Activated CD4-positive, alpha-beta T cell treated with anti-CD3 and anti-CD28 coated beads, Interleukin-2, amount 50 U/mL, for 48 hours (primary cell): ENCODE measurements at places on chromosomes 4 and X.

DNA sequence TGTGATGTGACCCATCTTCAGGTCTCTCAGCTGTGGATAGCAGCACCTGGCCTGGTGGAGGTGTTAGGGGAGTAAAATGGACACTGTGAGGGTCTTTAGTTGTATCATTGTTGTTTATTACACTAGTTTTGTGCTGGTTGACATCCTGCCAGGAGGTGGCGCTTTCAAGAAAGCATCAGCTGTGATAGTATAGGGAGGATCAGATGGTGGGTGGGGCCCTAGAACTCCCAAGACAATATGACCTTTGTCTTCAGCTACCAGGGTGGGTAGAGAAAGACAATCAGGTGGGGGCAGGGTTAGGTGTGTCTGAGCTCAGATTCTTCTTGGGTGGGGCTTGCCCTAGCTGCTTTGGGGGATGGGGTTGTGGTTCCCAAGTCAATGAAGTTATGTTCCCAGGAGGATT is 162.8 kb downstream of the PPP1R2C start:
- DNase-seq: peak; percentile 7

- DNase-seq: no peak
These were observed 67.1 kb upstream of the GUCY1A1 start for GRCh38 chr4:155599596-155599995.

DNA sequence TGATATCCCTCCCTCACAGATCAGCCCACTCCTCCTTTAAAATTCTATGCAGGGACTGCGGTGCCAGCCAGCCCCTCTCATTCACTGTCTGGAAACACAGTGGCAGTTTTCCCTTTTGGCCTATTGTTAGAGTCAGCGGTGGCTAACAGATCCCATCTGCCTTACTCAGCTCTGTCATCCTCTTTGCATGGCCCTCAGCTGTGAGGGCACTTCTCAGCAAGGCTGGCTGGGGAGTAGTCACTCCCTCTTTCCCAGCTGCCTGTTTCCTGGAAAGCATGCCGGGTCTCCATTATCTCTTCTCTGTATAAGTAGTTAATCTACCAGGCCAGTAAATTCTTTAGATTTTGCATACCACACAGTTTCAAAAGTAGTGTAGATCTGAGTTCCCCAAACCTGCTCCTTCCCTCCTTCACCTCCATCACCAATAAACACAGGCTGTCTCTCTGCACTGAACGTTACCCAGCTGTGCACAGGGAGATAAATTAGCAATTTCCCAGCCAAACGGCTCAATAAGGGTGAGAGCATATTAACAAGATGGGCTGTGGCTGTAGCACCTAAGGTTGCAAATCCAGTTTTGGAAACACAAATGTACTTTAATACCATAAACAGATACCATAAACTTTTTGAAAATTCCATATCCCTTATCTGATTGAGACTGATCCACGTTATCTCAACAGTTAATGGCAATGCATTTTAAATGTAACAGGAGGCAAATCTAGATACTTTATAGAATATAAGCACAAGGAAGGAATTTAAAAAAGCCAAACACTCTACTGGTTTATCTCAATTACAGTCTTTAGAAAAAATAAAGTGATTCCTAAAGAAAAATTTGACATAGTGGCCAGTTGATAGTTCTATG is 229.3 kb downstream of the ANKRD50 start:
- DNase-seq: no peak

DNA sequence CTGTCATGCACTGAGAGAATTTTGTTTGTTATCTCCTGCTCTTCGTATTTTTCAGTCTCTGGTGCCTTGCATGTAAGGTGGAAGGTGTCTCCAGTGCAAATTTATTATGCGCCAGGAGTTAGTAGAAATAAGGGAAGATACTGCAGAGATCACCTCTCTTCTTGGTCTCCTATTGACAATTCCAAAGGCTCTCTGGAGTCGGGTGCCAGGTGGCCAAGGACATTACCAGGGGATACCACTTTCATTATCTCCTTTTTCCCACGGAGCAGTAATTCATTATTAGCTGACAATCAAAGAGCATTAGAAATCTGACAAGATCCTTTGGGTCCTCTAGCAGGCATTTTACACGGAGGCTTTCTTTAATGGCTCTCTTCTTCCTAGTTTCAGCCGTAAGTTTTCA is 26.0 kb downstream of the ADD1 start:
- DNase-seq: no peak

DNA sequence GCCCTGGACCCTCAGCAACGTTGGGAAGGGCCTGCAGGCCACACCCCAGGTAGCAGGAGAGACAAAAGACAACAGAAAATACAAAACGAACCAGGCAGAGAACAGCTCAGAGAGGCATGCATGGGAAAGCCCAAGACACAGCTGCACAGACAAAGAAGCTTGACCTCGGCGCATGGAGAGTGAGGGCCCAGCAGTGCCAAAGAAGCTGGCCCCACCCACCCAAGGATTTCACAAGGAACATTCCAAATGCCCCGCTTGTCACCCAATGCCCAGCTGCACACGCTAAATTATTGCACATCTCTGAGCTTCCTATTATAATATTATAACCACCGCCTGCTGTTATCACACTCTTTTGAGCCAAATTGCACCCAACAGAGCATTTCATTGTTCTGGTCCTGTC is 147.7 kb upstream of the TBL1X start:
- no peak for DNase-seq

DNA sequence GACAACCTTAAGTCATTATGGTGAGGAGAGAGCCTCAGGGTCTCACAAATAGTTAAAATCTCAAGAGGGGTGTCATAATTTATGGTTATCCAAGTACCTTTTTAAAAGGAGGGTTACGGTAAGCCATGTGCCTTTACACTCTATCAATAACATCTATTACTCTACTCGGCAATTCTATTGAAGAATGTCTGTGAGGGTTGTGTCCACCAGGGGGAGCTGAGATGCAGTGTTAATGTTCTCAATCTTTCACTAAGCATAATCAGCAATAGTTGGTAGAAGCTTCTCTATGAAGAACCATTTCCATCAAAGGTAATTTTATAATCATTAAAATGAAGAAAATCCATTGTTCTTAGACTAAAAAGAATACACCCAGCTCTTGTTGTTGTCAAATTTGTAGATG is 457.4 kb downstream of the CENPC start:
- peak; percentile 46 for DNase-seq

GRCh38 chrX:50082741-50083140 is 118.1 kb downstream of the AKAP4 start:
- no peak for DNase-seq

DNA sequence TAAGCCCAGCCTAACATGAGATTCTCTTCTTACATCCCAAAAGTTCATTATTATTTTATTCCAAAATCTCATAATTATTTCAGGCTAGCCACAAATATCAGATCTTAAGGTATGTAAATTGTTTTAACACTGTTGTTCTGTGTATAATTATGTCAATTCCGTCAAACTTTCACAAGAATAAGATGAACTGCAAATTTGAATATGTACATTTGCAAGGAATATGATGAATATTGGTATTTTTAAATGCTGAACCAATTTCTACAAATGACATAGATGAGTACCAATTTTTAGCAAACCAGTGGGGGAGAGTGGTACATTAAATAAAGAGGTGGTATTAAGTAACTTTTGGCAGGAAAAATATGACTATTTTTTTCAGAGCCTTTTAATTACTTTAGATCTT is 282.3 kb upstream of the MAD2L1 start:
- no peak for DNase-seq

DNA sequence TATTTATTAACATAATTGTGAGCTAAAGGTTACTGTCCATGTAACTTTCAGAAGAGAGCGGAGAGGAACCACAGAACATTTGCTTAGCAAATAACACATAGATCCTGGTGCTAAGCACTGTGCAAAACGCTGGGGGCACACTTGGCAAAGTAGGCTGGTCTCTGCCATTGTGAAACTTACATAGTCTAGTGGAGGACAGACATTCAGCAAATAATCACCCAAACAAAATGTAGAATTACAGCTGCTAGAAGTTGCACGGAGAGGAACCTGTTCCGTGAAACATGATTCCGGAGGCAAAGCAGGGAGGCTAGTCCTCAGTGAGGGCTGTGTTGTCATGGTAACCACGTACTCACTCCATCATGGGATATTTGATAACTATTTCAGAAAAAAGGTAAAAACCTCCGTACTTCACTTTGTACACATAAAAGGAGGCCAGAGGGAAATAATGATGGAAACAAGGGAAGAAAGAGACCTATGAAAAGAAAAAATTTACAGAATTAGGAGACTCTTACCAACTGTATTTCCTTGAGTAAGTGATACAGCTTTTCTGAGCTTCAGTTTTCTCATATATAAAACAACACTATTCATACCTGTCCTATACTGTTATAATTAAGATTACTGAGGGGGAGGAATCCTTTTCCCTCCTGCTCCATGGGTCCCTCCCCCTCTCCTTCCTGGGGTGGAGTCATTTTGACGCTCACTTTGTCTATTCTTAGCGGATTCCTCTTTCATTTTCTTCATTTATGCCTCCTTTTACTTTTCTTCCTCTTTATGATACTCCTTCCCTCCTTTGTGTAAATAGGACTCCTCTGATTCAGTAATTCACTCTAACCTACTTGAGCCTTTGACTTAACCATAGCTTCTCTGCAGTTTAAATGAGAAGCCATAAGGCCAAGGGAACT is 825 bp upstream of the RASGEF1B start:
- no peak for DNase-seq

GRCh38 chrX:72158773-72159172 is 22.8 kb upstream of the PIN4 start:
- no peak for DNase-seq

DNA sequence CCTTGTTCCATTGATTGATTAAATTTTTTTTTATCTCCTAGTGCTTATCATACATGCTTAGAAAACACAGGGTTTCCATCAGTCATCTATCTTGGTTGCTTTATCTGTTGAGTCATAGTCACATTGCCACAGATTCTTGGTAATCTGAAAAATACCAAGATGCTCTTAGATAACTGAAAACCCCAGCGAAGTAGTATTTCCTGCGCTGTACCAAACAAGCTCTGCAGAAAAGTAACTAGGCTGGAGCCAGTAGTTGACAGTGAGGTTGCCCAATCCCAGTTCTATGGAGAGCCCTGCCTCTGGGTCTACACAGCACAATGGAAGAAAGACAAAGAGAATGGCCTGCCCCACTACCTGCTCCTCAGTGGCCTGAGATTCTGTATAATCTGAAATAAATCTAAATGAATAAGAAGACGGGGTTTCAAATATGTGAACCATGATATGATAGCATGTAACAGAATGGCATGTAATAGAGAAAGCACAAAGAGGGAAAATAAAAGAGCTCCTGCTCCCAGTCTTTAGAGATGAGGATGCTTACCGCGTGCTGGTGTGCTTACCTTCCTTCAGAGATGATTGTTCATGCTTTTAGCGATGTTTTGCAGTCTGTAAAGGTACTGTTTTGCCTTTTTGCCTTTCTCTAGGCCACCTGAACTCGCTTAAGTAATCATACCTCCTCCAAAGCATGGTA is 55.3 kb upstream of the RAPGEF2 start:
- DNase-seq: no peak

- DNase-seq: peak; percentile 59
These were observed 723 bp downstream of the DHX15 start for GRCh38 chr4:24583451-24584210.

- DNase-seq: peak; percentile 62
These were observed 50.8 kb downstream of the PRPS1 start for GRCh38 chrX:107678957-107679740.

DNA sequence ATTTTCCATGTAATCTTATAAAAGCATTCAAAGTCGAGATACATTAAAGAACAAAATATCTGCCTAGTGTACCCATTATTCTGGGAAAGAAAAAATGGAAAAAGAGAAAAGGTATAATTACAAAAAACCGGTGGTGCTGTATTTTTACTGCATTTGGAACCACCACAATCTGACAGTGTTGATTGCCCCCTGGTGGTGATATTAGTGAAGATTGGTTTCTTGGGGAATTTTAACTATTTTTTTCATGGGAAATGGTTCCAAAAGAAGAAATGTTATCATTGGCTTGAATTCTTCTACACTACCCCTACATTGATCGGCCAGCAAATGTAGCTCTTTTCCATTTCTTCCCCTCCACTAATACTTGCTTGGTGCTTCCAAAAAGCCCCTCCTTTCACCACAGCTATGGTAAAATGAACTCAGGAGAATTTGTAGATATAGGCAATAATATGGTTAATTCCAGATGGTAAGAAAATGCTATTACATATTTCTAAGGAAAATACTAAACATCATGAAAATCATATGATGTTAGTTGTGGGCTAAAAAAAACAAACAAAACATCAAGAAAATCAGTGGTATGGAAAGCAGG is 50.0 kb downstream of the COX18 start:
- DNase-seq: no peak

DNA sequence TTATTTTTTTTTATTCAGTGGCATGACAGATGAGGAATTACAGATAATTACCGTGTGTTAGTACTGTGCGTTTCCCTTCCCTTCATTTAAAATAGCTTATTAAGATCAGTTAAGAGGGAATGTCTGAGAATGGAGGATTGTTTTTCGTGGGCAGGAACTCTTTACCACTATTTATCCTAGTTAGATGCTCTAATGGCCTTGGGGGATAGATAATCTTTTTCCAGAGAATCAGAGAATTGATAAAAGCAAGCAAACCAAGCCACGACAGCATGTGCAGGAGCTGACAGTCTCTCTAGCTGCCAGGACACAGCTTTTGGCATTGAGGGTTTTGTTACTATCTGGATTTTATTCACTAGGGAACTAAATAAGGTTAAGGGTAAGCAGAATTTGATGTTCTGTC is 128.7 kb downstream of the DCLK2 start:
- no peak for DNase-seq

- DNase-seq: no peak
These were observed 48.4 kb downstream of the ARHGAP10 start for GRCh38 chr4:147780137-147780777.

DNA sequence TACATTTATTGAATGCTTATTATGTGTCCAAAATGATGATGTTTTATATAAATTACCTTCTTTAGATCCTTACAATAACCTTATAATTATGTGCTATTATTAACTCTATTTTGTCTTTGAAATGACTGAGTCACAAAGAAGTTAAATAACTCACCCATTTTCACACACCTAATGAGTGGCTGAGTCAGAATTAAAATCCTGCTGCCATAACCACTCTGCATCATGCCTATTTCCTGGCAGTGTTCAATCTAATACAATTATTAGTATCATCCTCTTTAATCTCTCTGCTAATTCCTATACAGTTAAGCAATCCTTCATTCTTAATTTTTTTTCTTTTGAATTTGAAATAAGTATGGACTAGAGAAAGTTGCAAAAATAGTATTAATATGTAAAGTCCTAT is 342.9 kb downstream of the CFAP299 start:
- DNase-seq: no peak
